ENCODE measurements at places on chromosomes 12 and 14. TPM values are rescaled to one million over a fixed set of nuclear protein-coding genes. Genes with fewer than 3 reads are reported as not detected.

- H3K4me1 ChIP-seq: no peaks in the 10 kb centered on the region
- DNase-seq: peak; percentile 7
- H3K36me3 ChIP-seq: no peaks in the 10 kb centered on the region
Observed at GRCh38 chr12:111699-112493, 45.3 kb downstream of the IQSEC3 start.

Gene ALG10
- total RNA-seq: 14.8 TPM

Gene KRT75
- total RNA-seq: not detected

DNA sequence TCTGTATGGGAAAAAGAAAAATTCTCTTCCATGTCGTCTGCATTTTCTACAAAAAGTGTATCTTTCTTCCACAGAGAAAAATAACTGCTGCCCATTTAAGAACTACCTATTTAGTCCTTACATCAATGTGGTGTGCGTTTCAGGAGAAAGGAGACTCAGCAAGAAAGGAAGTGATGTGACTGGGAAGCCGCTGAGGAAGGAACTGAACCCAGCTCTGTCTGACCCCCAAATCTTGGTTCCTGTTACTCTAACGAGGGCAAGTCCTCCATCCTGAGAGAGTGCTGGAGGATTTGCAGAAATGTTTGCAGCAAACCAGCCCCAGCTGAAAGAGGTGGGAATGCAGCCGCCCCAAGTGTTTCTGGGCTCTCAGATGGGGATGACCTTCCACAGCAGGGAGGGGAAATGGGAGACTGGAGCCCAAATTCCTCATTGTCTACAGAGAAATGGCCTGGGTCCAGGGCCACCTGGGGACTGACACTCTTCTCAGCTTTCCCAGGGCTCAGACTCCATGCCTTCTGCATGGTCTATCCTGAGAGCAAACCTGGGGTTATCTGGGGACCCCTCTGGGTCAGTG, 6.7 kb upstream of the MLEC start:
- no peak for DNase-seq
- no peaks in the 10 kb centered on the region for H3K36me3 ChIP-seq
- peak overlapping the region; percentile 45 for H3K27ac ChIP-seq
- H3K27me3 ChIP-seq: no peaks in the 10 kb centered on the region

DNA sequence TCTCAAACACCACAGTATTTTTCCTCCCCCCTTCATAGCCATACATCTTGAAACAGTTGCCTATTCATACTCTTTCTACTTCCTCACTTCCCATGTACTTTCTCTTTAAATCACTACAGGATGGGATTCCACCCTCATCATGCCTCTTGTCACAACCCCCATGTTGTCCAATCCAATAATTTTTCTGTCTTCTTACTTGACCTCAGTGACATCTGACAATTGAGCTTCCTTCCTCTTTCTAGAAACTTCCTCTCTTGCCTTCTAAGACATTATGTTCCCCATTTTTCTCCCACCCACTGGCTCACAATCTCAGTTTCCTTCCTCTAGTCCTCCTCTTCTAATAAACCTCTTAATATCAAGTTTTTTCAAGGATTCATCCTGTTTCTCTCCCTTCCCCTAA, 5.3 kb downstream of the C2CD5 start:
- H3K27me3 ChIP-seq: no peaks in the 10 kb centered on the region
- H3K27ac ChIP-seq: no peak overlapping the region
- no peak overlapping the region for H3K4me3 ChIP-seq
- no peak for DNase-seq

Gene TMX1
- total RNA-seq: 48.9 TPM

- H3K4me1 ChIP-seq: no peaks in the 10 kb centered on the region
- H3K27ac ChIP-seq: no peak overlapping the region
- H3K4me3 ChIP-seq: no peak overlapping the region
- H3K36me3 ChIP-seq: no peaks in the 10 kb centered on the region
Observed at GRCh38 chr12:28855761-28856310, 293.2 kb upstream of the FAR2 start.

DNA sequence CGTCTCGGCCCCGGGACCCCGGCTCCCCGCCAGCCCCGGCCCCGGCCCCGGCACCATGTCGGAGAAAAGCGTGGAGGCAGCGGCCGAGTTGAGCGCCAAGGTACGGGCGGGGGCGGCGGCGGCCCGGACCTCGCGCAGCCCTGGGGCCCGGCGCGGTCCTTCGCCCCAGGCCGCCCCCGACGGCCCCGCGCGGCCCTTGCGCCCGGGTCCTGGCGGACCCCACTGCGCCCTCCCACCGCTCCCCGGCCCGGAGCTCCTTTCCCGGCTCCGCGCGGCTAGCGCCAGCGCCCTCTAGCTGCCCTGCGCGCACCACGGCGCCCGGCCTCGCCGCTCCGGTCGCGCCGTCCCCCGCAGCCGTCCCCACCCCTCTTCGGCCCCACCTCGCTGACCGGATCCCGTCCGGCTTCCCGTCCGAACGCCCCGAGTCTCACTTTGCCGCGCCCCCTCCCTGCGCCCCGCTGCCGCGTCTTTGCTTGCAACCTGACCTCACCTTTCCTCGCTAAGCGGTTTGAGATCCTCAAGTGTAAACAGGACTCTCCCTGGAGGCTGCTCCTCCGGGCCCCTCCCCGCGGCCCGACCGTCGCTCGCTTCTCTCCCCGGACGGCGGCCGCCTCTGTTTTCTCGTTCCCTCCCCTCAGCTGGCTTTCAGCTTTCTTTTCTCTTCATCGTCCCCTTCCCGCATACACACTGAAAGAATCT, 637 bp downstream of the PTMS start:
- DNase-seq: no peak
- peak overlapping the region; percentile 83 for H3K4me3 ChIP-seq
- peaks cover 37% of the 10 kb centered on the region for H3K4me1 ChIP-seq
- H3K27ac ChIP-seq: peak overlapping the region; percentile 24
- no peaks in the 10 kb centered on the region for H3K36me3 ChIP-seq

GRCh38 chr14:22506778-22507351, 82.2 kb downstream of the DAD1 start:
- peak overlapping the region; percentile 98 for H3K27ac ChIP-seq
- peaks cover 60% of the 10 kb centered on the region for H3K4me1 ChIP-seq
- H3K27me3 ChIP-seq: no peaks in the 10 kb centered on the region
- peak overlapping the region; percentile 68 for H3K4me3 ChIP-seq

GRCh38 chr12:104692557-104693218, 235.9 kb downstream of the CHST11 start:
- no peak for DNase-seq
- H3K36me3 ChIP-seq: no peaks in the 10 kb centered on the region
- no peaks in the 10 kb centered on the region for H3K27me3 ChIP-seq
- peaks cover 42% of the 10 kb centered on the region for H3K4me1 ChIP-seq
- peak overlapping the region; percentile 39 for H3K4me3 ChIP-seq

DNA sequence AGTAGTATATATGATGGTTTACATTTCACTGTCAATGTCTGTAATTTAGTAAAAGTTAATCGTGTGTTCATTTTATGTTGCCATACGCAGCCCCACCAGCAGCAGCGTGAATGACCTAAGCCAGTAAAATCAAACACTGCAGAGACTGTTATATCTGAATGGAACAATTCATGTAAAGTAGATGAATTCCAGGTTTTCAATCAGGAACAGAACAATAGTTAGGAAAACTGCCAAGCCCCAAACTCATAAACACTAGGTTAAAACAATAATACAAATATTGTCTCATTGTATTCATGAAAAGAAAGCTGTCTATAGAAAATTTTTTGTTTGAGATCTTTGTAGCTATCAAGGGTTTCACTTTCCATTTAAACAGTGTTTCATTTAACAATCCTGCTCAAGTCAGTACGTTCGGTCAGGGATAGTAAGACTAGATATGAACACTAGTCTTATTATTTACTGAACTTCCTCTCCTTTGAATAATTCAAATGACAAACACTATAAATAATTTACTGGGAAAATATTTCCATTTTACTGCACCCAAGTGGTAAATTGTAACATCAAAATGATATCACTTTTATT, 256.8 kb upstream of the FLRT2 start:
- H3K36me3 ChIP-seq: no peaks in the 10 kb centered on the region
- DNase-seq: no peak
- no peaks in the 10 kb centered on the region for H3K27me3 ChIP-seq

GRCh38 chr12:47557386-47557785, 148.4 kb downstream of the RPAP3 start:
- no peak overlapping the region for H3K27ac ChIP-seq
- no peaks in the 10 kb centered on the region for H3K36me3 ChIP-seq
- H3K4me1 ChIP-seq: no peaks in the 10 kb centered on the region
- no peak overlapping the region for H3K4me3 ChIP-seq
- no peaks in the 10 kb centered on the region for H3K27me3 ChIP-seq

DNA sequence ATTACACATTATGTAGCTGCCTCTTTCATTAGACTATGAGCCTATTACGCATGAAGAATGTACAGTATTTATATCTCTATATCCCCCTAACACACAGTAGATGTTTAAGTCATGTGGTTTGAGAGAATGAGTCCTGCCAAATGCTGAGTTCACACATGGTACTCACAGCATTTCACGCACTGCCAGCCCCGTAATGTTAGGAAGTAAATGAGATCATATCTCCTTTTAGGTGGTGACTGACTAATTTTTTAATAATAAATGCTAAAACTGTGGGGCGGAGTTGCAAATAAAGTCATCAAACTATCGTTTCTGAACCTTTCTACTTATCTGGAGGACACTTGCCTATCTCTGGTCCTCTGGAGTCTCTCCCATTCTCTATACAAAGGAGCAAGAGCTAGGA, 343.8 kb downstream of the ADAMTS20 start:
- H3K36me3 ChIP-seq: no peaks in the 10 kb centered on the region
- peaks cover 9% of the 10 kb centered on the region for H3K4me1 ChIP-seq
- DNase-seq: no peak
- no peak overlapping the region for H3K4me3 ChIP-seq
- no peaks in the 10 kb centered on the region for H3K27me3 ChIP-seq

DNA sequence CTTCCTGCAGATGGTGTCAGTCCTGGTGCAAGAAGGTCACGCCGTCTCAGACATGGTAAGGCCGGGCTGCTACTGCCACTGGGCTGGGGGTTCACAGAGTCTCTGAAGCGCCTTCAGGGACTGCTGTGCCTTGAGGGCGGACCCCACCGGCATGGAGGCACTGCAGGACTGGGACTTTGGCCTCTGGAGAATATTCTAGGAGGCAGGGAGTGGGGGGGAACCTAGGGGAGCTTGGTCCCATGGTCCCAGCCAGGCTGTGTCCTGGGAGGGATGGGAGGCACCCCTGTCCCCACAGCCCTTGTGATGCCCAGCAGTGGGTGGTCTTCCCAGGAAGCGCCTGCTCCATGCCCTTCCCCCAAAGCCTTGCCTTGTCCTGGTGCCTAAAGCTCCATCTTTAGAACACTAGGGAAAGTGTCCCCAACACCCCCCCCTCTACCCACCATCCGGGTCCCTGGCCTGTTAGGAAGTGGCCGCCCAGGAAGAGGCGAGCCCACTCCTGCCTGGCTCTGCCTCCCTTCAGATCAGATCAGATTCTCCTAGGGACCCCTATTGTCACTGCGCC, 1.5 kb downstream of the AMN start:
- H3K27ac ChIP-seq: no peak overlapping the region
- H3K4me3 ChIP-seq: no peak overlapping the region
- H3K27me3 ChIP-seq: peaks cover 15% of the 10 kb centered on the region
- no peak for DNase-seq

Gene RNASE1
- 0.40 TPM for total RNA-seq

Gene VASH1
- total RNA-seq: 2.3 TPM

DNA sequence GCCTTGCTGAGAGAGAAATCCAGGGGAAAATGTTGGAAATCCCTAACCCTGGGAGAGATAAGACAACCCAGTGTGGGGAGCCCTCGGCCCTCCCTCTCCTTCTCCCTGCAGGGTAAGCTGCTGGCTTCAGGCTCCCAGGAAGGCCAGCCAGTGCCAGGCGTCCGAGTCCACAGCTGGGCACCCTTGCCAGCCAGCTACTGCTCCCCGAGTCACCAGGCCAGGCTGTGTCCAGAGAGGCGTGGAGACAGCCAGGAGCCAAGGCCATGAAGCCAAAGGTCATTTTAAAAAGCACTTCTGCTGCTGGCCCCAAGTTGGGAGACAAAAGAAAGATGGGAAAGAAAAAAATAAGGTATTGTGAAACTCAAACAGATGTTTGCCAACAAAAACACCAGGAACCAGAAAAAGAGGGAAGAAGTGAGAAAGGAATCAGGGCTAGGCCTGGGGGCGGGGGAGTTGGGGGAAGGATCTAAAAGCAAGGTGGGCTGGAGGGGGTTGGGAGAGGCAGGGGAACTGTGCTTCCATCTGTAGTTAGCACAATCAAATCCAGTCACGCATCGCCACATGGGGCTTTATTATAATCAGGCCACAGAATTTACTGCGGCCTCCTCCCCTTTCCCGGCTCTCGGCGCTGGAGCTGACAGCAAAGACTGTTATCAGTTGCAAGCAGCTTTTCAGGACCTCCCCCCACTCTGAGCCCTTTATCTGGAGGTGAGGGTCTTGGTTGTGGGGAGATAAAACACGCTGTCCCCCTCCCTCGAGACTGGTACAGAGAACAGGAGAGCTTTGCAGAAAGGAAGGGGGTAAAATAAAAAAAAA, 33.5 kb downstream of the RBM19 start:
- DNase-seq: no peak
- H3K36me3 ChIP-seq: peaks cover 2% of the 10 kb centered on the region
- no peaks in the 10 kb centered on the region for H3K4me1 ChIP-seq
- no peak overlapping the region for H3K4me3 ChIP-seq
- H3K27me3 ChIP-seq: no peaks in the 10 kb centered on the region
- H3K27ac ChIP-seq: no peak overlapping the region

DNA sequence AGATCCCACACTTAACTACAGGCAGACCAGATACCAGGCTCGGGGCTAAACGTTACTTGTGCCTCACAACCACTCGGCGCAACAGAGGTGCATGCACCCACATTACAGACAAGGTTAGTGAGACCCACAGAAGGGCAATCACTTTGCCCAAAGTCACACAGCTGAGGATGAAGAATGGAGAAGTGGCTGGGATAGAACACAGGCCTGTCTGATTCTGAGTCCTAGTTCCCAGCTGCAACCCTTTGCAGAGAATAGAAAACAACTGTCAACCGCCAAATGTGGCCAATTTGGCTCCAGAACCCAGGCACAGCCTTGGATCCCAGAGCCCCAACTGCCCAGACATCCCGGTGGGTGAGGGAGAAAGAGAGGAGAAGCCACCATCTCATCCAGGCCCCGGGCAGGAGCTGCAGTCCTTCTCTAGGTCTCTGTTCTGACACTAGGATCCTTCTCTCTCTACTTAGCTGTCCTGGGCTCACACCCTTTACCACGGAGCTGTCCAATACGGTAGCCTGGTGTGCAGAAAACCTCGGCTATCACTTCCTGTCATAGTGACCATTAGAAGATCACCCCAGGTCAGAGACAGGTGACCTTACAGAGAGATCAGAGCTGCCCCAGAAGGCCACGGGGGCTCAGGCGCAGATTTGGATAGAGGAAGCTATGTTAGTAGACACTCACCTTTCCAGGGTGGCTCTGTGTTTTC, 59.1 kb downstream of the FAM222A start:
- no peak overlapping the region for H3K4me3 ChIP-seq
- H3K4me1 ChIP-seq: no peaks in the 10 kb centered on the region
- H3K36me3 ChIP-seq: no peaks in the 10 kb centered on the region
- no peak overlapping the region for H3K27ac ChIP-seq
- no peak for DNase-seq
